NCI-H1417 (cell line): ENCODE measurements at places on chromosomes 7 and 10.

GRCh38 chr10:113326160-113327111 lies 226.4 kb upstream of the HABP2 start:
- DNase-seq = no peak

- no peak for DNase-seq
These were observed 193.6 kb downstream of the GLRX3 start for GRCh38 chr10:130329792-130330191.

DNA sequence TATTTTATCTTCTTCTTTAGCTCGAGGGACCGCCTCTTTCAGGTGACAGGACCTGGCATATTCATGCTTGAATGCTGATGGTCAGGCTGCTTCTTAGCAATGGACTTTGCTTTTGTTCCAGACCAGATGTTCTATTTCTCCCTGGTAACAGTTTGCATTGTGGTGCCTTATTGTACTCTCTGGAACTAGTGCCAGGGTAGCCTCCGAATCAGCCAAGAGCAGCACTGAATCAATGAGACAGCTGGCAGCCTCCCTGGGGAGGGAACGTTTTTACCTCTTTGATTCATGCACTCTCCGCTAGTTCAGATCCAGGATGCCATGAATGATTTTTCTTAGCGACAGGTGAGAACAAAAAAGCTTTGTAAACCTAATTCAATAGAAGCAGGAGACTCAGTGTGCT lies 54.1 kb upstream of the NXPH1 start:
- DNase-seq = peak; percentile 94

GRCh38 chr7:80815733-80816132 lies 103.1 kb downstream of the SEMA3C start:
- DNase-seq = no peak

- no peak for DNase-seq
These were observed 99.9 kb upstream of the AKR1E2 start for GRCh38 chr10:4725917-4726606.

- DNase-seq = no peak
These were observed 176.2 kb downstream of the RTKN2 start for GRCh38 chr10:62092301-62093030.

- DNase-seq = no peak
These were observed 247.0 kb downstream of the PRKG1 start for GRCh38 chr10:51321300-51321699.

DNA sequence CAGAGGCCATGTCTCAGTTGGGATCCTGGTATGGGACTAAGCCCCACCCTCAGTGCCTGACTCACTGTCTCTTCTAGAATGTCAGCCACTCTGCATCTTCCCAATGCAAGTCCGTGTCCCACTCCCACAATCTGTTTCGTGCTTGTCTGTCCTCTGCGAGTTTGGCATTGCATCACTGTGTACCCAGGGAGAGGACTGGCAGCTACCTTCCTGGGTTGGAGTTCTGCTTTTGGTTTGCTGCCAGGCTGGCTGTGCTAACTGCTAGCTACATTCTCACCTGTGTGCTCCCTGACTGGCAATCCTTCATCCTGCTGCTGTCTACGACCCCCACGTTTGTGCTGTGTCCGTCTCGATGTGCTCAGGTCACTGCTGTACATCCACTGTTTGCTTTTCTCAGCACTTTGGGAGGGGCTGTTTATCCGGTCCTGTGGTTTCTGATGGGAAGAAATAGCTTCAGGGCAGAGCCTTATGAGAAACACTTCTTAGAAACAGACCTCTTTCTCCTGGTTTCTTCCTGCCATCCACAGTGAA lies 56.0 kb upstream of the GLI3 start:
- DNase-seq = no peak

- no peak for DNase-seq
These were observed 3.5 kb downstream of the AQP1 start for GRCh38 chr7:30915005-30915601.

DNA sequence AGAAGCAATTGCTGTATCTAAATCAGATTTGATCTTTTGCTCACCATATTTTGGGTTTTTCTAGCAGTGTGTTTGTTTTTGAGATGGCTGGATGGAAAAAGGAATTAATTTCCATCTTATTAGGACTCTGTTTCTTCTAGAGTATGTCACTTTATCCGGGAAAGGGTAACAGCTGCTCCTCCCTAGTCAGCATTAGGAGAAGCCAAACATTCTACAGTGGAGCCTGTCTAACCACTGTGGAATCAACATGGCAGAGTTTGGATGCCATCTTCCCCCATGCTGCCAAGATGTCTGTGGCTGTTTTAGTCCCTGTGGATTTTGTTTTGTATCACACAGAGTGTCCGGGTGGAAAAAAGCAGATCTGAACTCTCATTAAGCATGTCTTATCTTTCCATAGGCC lies 16.0 kb upstream of the LMOD2 start:
- no peak for DNase-seq

DNA sequence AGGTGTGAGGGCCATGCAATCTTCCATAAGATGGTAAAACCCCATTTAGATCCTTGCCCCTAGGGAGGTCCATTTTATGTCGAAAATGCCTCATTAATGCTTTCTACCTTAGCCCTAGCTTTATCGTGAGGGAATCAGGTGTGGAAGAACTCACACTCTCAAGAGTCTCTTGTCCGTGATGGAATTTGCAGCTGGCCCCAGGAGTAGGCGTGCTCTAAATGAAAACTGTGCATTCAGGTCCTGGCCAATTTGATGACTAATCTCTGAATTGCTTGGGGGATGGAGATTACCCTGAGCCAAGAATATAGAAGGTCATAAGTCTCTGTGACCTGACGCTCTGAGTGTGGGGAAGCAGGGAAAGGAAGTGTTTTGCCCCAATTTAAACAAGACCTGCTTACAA lies 6.6 kb downstream of the C10orf90 start:
- DNase-seq = no peak

GRCh38 chr10:21281765-21282484 lies 243.6 kb downstream of the SKIDA1 start:
- DNase-seq = no peak

GRCh38 chr10:112650588-112651030 lies 203.6 kb downstream of the VTI1A start:
- no peak for DNase-seq

DNA sequence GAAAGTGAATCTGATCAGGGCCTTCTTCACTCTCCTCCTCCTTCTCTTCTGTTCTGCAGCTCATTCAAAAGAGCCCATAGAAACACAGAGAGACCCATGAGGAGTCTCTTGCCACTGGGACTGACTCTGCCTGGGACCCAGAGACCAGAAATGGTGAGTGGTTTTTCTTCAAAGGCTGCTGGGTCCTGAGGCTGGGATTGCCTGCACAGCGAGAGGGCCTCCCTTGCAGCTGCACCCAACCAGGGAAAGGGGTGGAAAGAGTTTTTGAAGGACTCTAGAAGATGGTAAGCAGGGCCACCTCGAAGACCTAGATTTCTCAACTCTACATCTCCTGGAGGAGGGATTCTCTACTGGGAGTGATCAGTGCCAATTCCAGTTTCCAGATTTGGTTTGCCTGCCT lies 15.5 kb upstream of the HOXA13 start:
- DNase-seq = no peak

DNA sequence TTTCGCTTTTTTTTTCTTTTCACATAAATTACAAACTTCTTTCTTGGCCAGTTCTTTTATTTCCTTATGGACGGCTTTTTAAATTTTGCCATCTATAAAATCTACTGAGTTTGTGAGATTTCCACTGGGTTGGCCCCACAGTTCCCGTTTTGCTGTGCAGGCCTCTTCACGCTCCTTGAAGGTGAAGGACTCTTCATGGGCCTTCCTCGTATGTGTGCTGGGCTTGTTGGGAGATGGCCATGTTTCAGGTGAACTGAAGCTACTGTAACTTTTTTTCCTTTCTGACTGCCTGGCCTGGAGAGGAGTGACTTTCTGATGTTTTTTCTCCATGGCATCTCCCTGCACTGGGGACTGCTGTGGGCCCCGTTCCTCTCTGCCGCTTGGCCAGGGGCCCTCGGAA lies 262.4 kb downstream of the COBL start:
- DNase-seq = no peak

DNA sequence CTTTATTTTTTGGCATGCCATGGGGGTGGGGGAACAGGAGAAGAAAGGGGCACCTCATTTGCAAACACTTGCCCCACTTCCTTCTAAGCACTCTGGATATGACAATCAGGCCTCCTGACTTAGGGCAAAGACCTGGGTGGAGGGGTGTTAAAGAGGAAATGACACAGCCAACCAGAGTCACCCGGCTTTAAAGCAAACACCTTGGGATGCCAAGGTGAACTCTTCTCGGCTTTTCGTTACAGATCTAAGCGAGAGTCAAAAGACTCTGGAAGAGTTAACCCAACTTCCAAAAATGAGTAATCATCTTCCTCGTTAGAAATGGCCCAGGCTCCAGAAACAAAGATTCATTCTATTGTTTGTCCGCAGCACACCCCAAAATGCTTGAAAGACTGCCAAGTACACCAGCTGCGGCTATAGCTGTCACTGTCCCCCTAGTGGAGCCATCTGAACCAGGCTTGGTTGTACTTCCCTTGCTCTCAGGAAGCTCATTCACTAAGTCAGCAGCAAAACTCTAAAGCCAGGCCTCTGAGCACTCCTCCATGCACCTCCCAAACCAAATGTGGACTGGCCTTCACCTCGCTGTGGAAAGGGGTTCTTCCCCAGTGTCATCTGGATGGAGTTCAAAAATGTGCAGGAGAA lies 24.8 kb downstream of the FAM53B start:
- DNase-seq = no peak

DNA sequence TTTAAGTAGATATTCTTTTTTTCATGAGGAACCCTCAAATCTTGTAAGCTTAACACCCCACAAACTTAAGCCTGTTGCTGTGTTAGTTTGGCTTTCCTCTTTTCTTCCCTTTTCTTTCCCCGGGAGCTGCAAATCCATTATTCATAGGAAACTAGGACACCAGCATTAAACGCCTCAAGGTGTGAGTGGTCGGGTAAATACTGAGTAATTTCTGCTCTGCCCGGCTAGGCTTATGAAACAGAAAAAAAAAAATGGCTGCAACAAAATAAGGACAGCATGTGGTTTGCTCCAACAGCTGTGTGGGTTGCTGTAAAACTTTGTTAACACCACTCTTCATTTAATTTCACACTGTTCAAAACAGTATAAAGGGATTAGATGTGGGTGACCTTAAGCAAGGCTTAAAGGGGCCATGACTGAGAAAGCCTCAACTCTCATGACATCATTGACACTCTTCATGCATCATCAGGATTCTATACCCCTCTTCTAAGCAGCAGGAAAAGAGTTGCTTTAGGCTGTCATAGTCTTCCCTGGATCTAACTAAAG lies 104.1 kb downstream of the AOAH start:
- DNase-seq = no peak

GRCh38 chr10:122138831-122139625 lies 132.1 kb upstream of the BTBD16 start:
- peak; percentile 36 for DNase-seq

DNA sequence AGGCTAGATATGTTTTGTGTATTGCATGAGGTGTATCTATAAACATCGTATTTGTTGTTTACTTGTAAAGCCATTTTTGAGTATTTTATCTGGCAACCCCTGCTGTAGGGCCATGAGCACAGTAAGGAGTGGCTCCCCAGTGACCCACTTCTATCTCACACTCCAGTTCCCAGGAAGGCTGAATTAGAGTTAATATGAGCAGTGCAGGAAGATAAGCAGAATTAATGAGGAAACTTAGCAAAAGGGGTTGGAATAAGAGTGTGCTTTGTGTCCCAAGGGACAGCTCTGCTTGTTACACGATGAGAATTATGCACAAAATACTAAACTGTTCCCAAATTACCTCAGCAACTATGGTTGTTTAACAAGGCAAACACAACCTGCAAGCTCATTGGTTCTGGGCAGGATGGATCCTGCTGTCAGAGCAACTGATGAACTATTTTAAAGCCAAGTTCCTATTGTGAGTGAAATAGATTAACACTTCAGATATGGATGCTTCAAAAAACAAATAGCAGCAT lies 1005.8 kb downstream of the NRG3 start:
- DNase-seq = no peak

DNA sequence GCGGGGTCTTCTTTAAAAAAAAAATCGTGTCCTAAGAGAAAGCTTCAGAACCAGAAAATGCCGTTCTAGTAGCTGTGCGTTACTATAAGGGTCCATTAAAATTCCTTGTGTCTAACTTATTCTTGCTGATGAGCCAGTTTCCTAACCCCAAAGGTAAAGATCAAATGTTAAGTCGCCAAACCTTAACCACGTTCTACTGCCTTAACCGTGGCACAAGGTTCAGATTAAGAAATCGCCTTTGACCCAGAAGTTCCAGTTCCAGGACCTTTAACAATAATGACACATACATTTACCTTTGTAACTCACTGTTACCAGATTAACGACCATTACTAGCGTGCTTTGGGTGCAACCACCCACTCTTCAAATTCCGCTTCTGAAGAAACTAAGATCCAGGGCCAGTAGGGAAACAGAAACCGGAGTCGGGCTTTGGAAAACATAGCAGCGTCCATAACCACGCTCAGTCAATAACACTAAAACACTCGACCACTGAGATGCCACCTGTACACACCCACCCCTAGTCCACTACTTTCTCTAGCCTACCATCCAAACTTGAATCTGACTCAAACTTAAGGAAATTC lies 620 bp downstream of the BET1 start:
- DNase-seq = peak; percentile 40

GRCh38 chr10:30705101-30705624 lies 75.6 kb upstream of the LYZL2 start:
- DNase-seq = no peak

GRCh38 chr7:110962826-110963225 lies 128.1 kb upstream of the LRRN3 start:
- no peak for DNase-seq

DNA sequence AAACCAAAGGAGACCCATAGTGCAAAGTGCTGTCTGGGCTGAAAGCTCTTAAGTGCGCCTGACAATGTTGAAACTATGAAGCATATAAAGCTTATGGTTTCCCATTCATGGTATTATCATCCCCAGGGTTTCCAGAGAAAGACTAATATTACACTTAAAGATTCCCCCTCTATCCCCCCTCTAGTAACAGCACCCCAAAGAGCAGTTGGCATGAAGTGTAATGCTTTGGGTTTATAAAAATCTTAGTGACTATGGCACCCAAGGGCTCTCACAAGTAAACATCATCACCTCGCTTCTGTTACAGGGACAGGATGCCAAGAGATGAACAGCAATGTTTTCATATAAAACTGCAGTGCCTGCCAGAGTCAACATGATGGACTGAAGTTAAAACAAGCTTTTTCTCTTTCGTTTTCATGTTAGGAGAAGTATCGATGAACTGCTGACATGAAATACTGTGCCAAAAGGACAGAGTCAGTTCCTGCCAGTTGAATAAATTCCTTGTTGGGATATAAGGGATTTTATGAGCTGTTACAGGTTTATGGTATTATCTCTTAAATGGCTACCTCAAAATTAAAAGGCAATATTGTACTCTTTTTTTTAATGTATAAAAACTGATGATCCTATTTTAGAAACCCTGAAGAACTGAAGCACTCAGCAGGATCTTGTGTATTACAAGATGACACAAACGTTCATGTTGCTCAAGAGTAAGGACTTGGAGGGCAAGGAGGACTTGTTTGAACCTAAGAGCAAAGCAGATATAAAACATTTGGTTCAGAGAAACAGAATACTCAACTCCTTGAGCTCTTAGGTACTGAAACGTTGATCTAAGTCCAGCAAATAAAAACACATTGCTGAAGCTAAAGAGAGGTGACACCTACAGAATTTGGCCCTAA lies 203.7 kb upstream of the IMMP2L start:
- no peak for DNase-seq

- DNase-seq = no peak
These were observed 13.4 kb upstream of the RASSF4 start for GRCh38 chr10:44946205-44946604.
